ENCODE measurements at places on chromosomes 2 and 18. TPM values are rescaled to one million over a fixed set of nuclear protein-coding genes. Genes with fewer than 3 reads are reported as not detected.

DNA sequence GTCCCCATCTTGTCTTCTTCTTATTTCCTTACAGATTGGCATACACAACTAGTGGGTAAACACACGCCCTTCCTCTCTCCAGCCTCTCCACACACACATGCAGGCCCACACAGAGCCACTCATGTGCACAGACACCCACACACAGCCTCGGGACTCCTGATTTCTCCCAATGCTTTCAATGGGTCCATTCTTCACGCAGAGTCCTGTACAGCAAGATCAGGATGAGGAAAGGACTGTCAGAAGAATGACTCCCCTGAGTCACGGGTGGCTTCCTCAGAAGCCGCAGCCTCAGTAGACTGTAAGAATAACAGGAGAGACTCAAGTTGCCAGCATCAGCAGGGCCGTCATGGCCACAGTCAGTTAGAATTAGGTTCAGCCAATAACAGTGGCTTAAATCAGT lies 109.1 kb upstream of the GLI2 start:
- no peak overlapping the region for H3K27ac ChIP-seq
- H3K4me1 ChIP-seq = no peaks in the 10 kb centered on the region
- no peak for DNase-seq
- no peaks in the 10 kb centered on the region for H3K36me3 ChIP-seq

DNA sequence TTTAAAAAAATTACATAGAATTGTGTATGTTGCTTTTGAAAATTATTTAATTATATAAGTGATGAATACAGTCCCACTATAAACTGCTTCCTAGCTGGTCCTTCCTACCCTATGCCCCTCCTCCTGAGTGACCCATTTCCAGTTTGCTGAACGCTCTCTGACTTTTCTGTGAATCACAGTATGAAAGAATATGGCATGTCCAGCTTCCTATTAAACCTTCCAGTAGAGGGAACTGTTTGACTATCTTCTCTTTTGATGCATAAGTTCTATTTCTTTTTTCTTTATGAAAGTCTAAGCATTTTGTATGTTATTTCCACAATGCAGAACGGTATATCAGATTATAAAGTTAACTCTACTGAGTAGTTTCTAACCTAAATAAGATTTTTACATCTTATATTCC lies 41.3 kb downstream of the PSMG2 start:
- no peaks in the 10 kb centered on the region for H3K27me3 ChIP-seq
- no peak overlapping the region for H3K27ac ChIP-seq

GRCh38 chr2:6773007-6773693 lies 92.6 kb downstream of the CMPK2 start:
- peaks cover 27% of the 10 kb centered on the region for H3K27me3 ChIP-seq
- H3K4me3 ChIP-seq = no peak overlapping the region
- H3K4me1 ChIP-seq = peaks cover 11% of the 10 kb centered on the region
- H3K36me3 ChIP-seq = no peaks in the 10 kb centered on the region
- DNase-seq = peak; percentile 38
- H3K27ac ChIP-seq = no peak overlapping the region

AGXT gene
- total RNA-seq = not detected

KANSL3 gene
- 34.4 TPM for total RNA-seq

MAP3K19 gene
- total RNA-seq = not detected

GRCh38 chr2:168961450-168962229 lies 60.5 kb downstream of the G6PC2 start:
- no peaks in the 10 kb centered on the region for H3K27me3 ChIP-seq
- no peak for DNase-seq
- H3K36me3 ChIP-seq = no peaks in the 10 kb centered on the region
- H3K4me1 ChIP-seq = peaks cover 10% of the 10 kb centered on the region
- H3K4me3 ChIP-seq = no peak overlapping the region

- no peaks in the 10 kb centered on the region for H3K36me3 ChIP-seq
- H3K4me3 ChIP-seq = no peak overlapping the region
- peaks cover 37% of the 10 kb centered on the region for H3K27me3 ChIP-seq
- H3K4me1 ChIP-seq = no peaks in the 10 kb centered on the region
- DNase-seq = no peak
- H3K27ac ChIP-seq = no peak overlapping the region
These were observed 39.5 kb upstream of the ARL4C start for GRCh38 chr2:234536178-234536965.

DNA sequence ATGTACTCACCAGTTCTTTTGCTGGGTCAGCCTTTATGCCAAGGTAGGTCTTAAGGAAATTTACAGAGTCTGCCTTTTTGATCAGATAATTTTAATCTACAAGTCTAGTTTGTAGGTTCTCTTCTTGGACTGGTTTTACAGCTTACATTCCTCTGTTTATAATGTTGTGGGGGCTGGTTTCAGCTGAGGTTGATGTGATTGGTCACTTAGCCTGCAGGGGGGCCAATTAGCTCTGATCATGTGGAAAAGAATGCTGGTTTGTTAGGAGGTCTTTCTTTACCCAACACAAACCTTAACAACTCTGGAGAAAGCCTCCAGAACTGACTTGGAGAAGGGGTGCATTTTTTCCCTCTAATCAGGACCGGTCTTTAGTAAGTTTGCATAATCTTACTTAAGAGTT lies at the start of gene KCNJ13:
TSS of gene KCNJ13 (minus strand) at position 131 of the 400 bp plus-strand sequence. CDS start 5,203 bp downstream, outside the sequence.
- no peaks in the 10 kb centered on the region for H3K27me3 ChIP-seq
- no peak within 1 kb of the TSS for H3K4me3 ChIP-seq
- no peaks in the 10 kb centered on the region for H3K4me1 ChIP-seq
- no peak within 1 kb of the TSS for H3K27ac ChIP-seq

DNA sequence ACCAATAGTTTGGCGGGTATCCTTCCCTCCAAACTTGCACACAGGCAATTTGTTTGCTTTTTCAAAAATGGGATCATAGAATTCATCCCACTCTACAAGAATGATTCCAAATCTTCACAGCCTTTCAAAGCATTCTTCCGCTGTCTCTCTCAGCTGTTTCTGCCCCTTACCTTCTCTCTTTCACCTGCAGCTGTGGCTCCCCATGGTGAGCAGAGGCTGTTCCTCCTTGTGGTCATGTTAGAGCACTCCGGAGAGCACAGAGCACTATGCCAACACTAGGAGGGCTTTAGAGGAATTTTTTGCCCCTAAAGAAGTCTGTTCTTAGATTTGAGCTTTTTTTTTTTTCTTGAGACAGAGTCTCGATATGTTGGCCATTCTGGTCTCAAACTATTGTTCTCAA lies 30.4 kb downstream of the MTHFD2 start:
- DNase-seq = no peak
- H3K4me3 ChIP-seq = no peak overlapping the region
- H3K4me1 ChIP-seq = peaks cover under 1% of the 10 kb centered on the region
- H3K27me3 ChIP-seq = no peaks in the 10 kb centered on the region
- no peaks in the 10 kb centered on the region for H3K36me3 ChIP-seq
- no peak overlapping the region for H3K27ac ChIP-seq

ADCYAP1 gene
- 2.7 TPM for total RNA-seq

GRCh38 chr18:37564711-37565100 lies 892 bp downstream of the CELF4 start:
- H3K4me3 ChIP-seq = peak overlapping the region; percentile 43
- H3K4me1 ChIP-seq = peaks cover 15% of the 10 kb centered on the region
- peak; percentile 73 for DNase-seq
- H3K27me3 ChIP-seq = peaks cover 85% of the 10 kb centered on the region

LIPT1 gene
- total RNA-seq = 10.1 TPM

- no peak overlapping the region for H3K4me3 ChIP-seq
- H3K36me3 ChIP-seq = no peaks in the 10 kb centered on the region
- no peak overlapping the region for H3K27ac ChIP-seq
- no peaks in the 10 kb centered on the region for H3K4me1 ChIP-seq
- no peaks in the 10 kb centered on the region for H3K27me3 ChIP-seq
These were observed 550.1 kb downstream of the SPAG16 start for GRCh38 chr2:213834331-213834730.

UBXN4 gene
- total RNA-seq = 68.0 TPM

LPIN1 gene
- total RNA-seq = 31.8 TPM

GRCh38 chr2:142521492-142521891 lies 356.0 kb upstream of the KYNU start:
- no peak overlapping the region for H3K27ac ChIP-seq
- H3K4me3 ChIP-seq = no peak overlapping the region
- no peak for DNase-seq
- no peaks in the 10 kb centered on the region for H3K27me3 ChIP-seq
- H3K36me3 ChIP-seq = no peaks in the 10 kb centered on the region

SKOR2 gene
- total RNA-seq = not detected

DNA sequence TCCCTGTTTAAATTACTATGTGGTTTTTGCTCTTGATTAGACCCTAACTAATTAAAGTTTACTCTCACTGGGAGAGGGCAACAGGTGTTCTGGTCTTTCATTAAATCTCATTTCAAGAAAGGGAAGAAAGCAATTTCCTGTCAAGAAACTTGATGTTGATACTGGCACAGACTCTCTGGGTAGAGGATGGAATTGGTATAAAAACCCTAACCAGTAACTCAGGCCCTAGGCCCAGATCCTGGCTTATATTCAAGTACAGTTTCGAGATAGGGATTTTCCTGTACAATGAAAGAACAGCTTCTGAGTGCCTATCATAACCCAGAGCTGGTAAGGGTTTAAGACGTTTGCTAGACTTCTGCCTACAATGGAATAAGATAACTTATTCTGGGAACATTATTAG lies 61.6 kb upstream of the ACYP2 start:
- H3K27ac ChIP-seq = no peak overlapping the region
- no peaks in the 10 kb centered on the region for H3K4me1 ChIP-seq
- H3K36me3 ChIP-seq = no peaks in the 10 kb centered on the region
- H3K27me3 ChIP-seq = no peaks in the 10 kb centered on the region
- DNase-seq = no peak

- no peak for DNase-seq
- no peaks in the 10 kb centered on the region for H3K27me3 ChIP-seq
- no peak overlapping the region for H3K4me3 ChIP-seq
- H3K4me1 ChIP-seq = no peaks in the 10 kb centered on the region
- H3K27ac ChIP-seq = no peak overlapping the region
- H3K36me3 ChIP-seq = no peaks in the 10 kb centered on the region
These were observed 88.8 kb upstream of the ACVR2A start for GRCh38 chr2:147756069-147756468.

FTCDNL1 gene
- total RNA-seq = 3.8 TPM

GRCh38 chr2:128036748-128037607 lies 9.1 kb upstream of the SAP130 start:
- H3K36me3 ChIP-seq = no peaks in the 10 kb centered on the region
- no peaks in the 10 kb centered on the region for H3K27me3 ChIP-seq
- no peak overlapping the region for H3K4me3 ChIP-seq
- H3K4me1 ChIP-seq = no peaks in the 10 kb centered on the region

DNA sequence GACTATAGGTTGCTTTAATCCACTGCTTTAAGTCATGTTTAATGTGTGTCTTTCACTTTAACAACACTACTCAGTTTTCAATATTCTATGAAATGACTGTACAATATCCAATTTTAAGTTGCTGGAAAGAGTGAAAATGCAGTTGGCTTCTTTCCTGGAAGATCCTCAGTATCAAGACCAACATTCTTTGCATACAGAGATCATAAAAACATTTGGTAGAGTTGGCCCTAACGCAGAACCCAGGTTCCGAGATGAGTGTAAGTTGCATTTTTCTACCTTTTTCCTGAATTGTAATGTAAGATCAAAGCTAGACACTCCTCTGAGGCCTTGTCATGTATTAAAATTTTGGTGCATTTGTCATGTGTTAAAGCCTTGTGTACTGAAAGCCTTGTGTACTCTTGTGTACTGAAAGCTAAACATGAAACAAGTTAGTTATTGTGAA lies 42.9 kb upstream of the TNFRSF11A start:
- H3K27ac ChIP-seq = no peak overlapping the region
- H3K4me3 ChIP-seq = no peak overlapping the region
- DNase-seq = no peak

GRCh38 chr2:61715506-61715905 lies 138.4 kb downstream of the FAM161A start:
- no peak for DNase-seq
- H3K36me3 ChIP-seq = no peaks in the 10 kb centered on the region
- H3K4me3 ChIP-seq = no peak overlapping the region

DNA sequence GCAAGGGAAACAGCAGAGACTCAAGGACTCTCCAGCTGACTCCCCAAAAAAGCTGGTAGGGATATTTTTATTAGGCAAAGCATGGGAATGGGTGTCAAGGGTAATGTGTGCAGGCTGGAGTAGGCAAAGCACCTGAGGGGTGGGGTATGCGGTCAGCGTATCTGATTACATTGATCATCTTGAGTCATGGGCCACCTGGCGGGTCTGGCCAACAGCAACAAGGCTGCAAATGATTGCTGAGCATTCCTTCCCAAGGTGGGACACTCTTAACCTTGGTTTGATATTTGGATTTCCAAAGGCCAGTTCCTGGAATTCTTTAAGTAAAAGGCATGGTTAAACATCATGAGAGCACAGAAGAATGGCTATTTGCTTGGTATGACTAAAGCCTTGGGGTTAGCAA lies 32.6 kb upstream of the CCBE1 start:
- no peaks in the 10 kb centered on the region for H3K4me1 ChIP-seq
- no peak for DNase-seq
- no peak overlapping the region for H3K27ac ChIP-seq
- no peaks in the 10 kb centered on the region for H3K27me3 ChIP-seq

GRCh38 chr2:222598611-222599010 lies 57.3 kb downstream of the FARSB start:
- H3K4me1 ChIP-seq = no peaks in the 10 kb centered on the region
- no peaks in the 10 kb centered on the region for H3K27me3 ChIP-seq
- peaks cover 57% of the 10 kb centered on the region for H3K36me3 ChIP-seq
- no peak overlapping the region for H3K27ac ChIP-seq
- DNase-seq = no peak
- H3K4me3 ChIP-seq = no peak overlapping the region

PRKAG3 gene
- total RNA-seq = 0.19 TPM

- peaks cover 18% of the 10 kb centered on the region for H3K4me1 ChIP-seq
- no peak overlapping the region for H3K4me3 ChIP-seq
- no peak for DNase-seq
- no peak overlapping the region for H3K27ac ChIP-seq
- H3K36me3 ChIP-seq = peaks cover 28% of the 10 kb centered on the region
- H3K27me3 ChIP-seq = no peaks in the 10 kb centered on the region
These were observed 5.6 kb upstream of the C18orf32 start for GRCh38 chr18:49492694-49493033.
